Stimulated activated CD8-positive, alpha-beta memory T cell treated with anti-CD3 and anti-CD28 coated beads, Interleukin-4, amount 100 ng/mL, for 4 hours (primary cell): ENCODE measurements at places on chromosomes 12 and 14.

- no peak for DNase-seq
These were observed 54.4 kb downstream of the ARL6IP4 start for GRCh38 chr12:123034865-123035264.

DNA sequence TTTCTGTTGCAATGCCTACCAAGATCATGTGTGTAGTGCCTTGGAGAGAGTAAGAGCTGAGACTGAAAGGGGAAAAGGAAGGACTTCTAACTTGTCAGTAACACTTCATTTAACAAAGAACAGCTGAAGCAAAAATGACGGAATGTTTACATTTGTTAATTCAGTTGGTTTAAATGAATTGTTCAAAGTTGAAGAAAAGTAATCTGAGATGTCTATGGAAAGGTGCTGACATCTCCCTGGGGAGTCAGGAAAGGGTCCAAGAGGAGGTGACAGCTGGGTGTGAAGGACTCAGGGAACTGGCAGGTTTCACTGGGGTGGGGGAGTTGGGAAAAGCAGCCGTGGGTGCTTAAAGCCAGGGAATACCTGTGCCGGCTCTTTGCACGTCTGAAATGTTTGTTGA lies 7.9 kb downstream of the TMEM63C start:
- DNase-seq = no peak

- DNase-seq = no peak
These were observed 161.2 kb downstream of the METTL25 start for GRCh38 chr12:82519510-82519909.

DNA sequence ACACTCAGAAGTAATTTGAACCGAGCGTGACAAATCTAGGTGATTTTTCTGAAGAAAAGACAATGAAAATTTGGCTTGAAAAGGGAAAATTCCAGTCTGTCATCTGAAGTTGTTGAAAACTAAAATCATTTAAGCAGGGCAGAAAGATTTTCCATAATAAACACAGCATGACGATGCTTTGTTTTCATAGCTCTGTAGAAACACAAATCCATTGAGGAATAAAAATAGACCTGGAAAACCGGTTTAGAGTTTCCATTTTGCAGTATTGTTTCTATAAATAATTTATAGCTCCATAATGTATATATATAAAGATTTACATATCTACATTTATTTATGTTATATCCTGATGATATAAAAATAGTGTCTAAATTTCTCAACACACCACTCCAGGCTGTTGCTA lies 1918.5 kb upstream of the FLRT2 start:
- DNase-seq = no peak

- DNase-seq = no peak
These were observed at the start of gene PYGL for GRCh38 chr14:50943943-50944646. TSS of gene PYGL (minus strand) at chr14:50944483. CDS start at chr14:50944403, 80 bp downstream.

GRCh38 chr14:32826404-32827082 lies 112.1 kb upstream of the NPAS3 start:
- DNase-seq = no peak

GRCh38 chr12:89092297-89092696 lies 260.0 kb downstream of the DUSP6 start:
- DNase-seq = no peak

- DNase-seq = no peak
These were observed 753.6 kb upstream of the STXBP6 start for GRCh38 chr14:25803386-25804018.

DNA sequence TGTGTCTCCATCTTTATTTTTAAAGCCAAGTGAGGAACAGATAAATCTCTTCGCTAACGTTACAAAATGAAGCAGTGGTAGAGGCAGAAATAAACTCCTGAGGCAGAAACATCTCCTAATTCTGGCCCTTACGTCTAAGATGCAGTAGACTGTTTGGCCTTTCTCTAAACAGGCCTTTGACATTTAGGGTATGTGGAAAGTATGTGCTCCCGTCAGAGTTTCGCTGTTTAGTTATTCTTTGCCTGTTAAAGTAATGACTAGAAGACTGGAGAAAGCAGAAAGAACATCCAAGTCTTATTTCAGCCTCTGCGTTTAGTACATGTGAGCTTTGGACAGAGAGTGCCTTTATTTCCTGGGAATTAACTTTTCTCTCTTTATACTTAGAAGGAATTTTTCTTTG lies 216.6 kb downstream of the RAD51B start:
- no peak for DNase-seq

DNA sequence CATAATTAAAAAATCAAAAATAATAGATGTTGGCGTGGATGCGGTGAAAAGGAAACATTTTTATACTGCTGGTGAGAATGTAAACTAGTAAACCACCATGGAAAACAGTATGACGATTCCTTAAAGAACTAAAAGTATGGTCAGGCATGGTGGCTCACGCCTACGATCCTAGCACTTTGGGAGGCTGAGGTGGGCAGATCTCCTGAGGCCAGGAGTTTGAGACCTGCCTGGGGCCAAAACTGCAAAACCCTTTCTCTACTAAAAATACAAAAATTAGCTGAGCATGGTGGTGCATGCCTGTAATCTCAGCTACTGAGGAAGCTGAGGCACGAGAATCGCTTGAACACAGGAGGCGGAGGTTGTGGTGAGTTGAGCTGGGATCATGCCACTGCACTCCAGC lies 195.7 kb upstream of the BMP4 start:
- no peak for DNase-seq

- no peak for DNase-seq
These were observed 45.0 kb downstream of the LRCOL1 start for GRCh38 chr12:132565365-132565764.

DNA sequence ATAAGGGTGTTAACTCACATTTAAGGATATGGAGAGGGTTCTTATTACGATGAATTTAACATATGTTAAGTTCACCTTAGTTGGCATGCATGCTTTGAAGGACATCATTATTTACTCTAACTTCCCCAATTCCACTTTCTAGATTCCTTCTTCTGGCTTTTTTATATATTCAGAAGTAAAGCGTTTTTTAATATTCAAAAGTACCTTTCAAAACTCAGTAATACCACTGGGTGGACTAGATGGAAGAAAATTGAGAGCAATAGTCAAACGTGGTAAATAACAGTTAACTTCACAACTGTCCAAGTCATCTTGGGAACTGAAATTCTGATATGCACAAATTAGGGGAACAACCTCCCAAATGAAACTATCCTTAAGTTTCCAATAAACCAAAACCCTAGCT lies 9.1 kb downstream of the SINHCAF start:
- no peak for DNase-seq

DNA sequence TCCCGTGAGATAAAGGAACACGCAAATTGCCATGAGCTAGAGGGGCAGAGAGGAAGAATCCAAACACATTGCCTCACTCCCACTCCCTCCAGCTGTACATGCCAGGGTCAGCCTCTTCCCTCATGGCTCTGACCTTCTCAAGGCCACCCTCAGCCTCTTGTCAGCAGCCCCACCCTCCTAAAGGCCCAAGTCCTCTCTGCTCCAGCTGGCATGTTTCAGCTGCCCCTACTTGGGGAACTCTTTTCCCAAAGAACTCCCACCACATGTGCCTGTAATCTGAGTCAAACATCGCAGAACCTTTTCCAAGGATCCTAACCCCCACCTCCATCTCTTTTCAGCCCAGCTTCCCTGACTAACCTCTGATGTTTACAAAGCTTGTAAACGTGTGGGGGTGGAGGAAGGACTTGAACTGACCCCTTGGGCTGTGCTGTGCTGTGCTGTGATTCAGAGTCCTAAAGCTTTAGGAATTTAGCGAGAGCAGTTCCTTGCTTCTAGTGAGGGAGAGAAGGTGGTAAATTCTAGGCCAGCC lies 7.3 kb upstream of the CACNB3 start:
- no peak for DNase-seq

DNA sequence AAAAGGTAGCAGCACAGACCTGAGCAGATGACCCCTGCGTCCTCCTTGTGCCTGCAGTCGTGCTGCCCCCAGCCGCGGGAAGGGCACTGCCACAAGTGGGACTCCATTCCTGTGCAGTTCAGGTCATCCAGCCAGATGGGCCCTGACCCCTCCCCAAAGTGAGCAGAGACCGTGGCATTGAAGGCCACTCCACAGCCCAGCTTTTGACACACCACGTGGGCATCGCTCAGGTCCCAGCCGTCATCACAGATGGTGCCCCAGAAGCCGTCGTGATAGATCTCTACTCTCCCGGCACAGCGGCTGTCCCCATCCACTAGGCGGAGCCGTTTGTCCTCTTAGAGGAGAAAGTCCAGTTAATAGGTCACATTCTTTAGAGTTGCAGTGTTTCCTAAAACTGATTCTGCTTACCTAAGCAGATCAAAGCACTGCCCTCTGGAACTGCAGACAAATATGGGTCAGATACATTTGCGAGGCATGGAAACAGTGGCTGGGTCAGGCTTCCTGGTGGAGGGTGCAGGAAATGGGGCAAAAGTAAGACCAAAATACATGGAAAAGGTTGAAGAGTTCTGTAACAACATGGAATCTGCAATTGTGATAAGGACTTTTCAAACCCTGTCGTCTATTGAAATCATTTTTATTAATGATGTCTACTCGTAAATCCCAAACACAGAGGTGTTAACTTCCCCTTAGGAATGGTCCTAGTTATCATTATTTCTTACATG lies 69.4 kb downstream of the CD163L1 start:
- DNase-seq = no peak

DNA sequence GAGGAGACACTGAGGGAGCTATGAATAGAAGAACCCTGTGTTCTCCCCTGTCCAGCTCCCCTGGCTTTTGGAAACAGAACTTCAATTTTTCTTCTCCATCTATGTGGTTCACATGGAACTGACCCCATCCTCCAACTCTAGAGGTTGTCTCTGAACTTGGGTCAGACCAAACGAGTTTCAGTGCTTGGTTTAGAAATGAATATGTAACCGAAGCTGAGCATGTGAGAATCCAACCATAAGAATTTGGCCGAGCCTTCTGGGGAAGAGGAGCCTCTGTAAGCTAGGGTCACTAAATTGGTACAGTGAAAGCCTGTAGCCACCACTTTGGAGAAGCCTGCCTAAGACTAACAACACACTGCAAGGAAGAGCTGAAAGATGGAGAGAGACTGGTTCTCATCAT lies 464.4 kb downstream of the ZFP36L1 start:
- DNase-seq = no peak

DNA sequence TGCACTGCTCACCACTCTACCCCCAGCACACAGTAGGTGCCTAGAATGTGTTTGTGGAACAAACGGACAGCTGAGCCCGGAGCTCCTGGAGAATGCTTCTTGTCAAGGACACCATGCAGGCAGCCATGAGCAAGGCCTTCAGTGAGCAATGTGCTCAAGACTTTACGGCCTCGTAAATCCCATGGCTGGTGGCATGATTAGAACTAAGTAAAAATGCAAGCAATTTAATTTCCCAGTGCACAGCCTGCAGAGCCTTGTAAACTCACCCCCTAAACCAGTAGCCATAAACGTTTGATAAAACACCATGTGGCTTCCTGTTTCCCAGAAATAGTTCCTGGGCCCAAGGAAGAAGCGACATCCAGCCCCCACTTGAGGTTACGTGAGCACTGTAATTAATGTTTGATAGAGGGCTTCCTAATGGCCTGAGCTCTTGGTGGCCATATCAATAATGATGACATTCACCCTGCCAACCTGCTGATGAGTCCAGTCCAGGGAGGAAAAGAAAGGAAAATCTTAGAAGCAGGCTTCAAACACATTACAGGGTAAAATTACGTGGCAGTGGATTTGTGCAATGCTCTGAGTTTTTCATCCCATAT lies 36.4 kb upstream of the FICD start:
- DNase-seq = no peak

DNA sequence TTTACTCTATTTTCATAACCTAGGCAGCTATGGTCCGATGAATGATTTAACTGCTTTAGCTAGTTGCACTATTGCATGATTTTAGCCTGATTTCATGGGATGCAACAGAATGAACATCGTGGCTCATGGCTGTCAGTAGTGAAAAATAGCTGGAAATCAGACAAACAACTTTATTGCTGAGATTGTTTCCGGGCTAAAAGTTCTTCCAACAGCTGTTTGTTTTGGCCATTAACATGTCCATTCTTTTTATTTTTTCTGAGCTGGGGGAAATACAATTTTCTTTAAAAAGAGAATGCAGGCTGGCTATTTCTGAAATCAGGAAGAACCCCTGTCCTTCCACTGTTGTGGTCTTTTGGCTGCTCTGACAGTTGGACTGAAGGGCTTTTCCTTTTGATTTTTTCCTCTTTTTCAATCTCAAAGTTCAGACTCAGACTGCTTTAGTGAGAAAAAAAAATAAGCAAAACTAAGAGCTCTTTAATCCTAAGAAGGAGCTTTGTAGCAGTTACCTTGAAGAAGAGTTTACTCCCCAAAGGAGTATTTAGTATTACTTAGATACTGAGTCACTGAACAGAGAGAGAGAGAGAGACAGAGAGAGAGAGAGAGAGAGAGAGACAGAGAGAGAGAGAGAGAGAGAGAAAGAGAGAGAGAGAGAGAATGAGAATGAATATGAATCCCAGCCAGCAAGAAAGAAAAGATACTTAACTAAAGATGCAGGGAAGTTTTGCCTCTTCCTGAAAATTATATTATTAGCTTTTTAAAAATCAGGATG lies at the start of gene NAV3:
Gene NAV3, plus strand, starts transcription at position 312 of the 769 bp plus-strand sequence. CDS start 568 bp downstream, outside the sequence.
- no peak for DNase-seq

DNA sequence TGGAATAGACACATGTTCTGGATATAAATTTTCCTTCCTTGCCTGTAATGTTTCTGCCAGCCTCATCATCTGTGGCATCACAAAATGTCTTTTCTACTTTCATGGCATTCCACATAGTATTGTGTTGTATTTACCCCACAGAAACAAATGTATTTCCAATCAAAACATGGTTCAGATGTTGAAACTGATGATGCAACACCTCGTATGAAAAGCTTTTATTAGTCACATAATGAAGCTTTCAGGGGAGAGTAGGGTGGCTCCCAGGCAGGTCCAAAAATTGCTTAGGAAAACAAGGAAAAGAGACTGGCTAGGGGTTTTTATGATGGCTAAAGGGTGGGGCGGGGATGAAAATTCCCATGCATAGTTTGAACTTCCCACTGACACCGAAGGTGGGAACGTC lies 29.1 kb upstream of the ZNF641 start:
- no peak for DNase-seq

DNA sequence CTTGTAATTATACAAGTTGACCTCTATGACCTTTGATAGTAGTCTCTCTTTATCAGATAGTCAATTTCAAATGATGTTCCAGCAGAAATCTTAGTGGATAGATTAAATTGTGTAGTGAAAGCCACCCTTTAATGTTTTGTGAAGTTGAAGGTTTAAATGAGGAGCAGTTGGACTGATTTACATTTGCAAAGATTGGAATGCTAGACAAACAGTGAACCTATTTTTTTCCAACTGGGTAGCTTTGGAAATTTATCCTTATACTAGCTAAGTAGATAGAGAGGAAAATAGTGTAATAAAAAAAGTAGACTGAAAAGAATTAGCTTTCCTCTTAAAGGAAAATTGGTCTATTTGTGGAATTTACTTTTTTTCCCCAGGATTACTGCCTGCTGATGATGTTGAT lies 53.7 kb downstream of the LMO3 start:
- no peak for DNase-seq

GRCh38 chr14:34184126-34184525 lies 233.3 kb upstream of the EGLN3 start:
- no peak for DNase-seq

- DNase-seq = no peak
These were observed 54.2 kb downstream of the LRRC74A start for GRCh38 chr14:76880449-76880848.

DNA sequence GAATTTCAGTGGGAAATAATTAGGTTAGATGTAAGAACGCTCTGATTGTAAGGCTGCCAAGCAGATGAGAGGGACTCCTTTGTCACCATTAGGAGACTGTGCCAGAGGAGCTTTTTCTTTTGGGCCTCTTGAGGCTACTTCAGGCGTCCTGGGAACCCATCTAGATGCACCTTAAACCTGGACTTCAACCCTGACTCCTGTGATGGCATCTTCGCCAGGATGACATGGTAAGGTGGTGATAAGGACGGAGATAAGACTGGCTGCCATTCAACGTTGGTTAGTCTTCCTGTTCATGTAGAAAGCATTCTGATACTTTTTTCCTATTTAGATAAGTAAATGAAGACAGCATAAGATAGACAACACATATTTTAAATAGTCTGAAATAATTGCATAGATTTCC lies 36.3 kb downstream of the STK38L start:
- no peak for DNase-seq
